ENCODE measurements at places on chromosomes 7 and 10. TPM values are rescaled to one million over a fixed set of nuclear protein-coding genes. Genes with fewer than 3 reads are reported as not detected.

The SORCS3 gene
- not detected for total RNA-seq

The THSD7A gene
- not detected for total RNA-seq

The SUN3 gene
- not detected for total RNA-seq

The NANOS1 gene
- total RNA-seq: 0.06 TPM

The NUTM2E gene
- not detected for total RNA-seq

The BTBD16 gene
- not detected for total RNA-seq

The TAS2R3 gene
- total RNA-seq: 0.88 TPM

The NUDT1 gene
- total RNA-seq: 85.5 TPM

The TBX20 gene
- total RNA-seq: not detected

The HGF gene
- total RNA-seq: not detected

The PON1 gene
- total RNA-seq: not detected

The SPDYE2 gene
- not detected for total RNA-seq

The GIGYF1 gene
- total RNA-seq: 47.8 TPM

The C10orf95 gene
- 0.74 TPM for total RNA-seq

The LRRD1 gene
- not detected for total RNA-seq

The VSTM2A gene
- total RNA-seq: not detected

The FGFR2 gene
- not detected for total RNA-seq

The UPP1 gene
- total RNA-seq: 123 TPM

The SLC35G1 gene
- total RNA-seq: 5.4 TPM

The SEMA3E gene
- total RNA-seq: not detected

The EPHA1 gene
- 0.69 TPM for total RNA-seq

The TAS2R5 gene
- 1.6 TPM for total RNA-seq

The TLX1 gene
- total RNA-seq: not detected

The MYO3A gene
- total RNA-seq: not detected

The SLIT1 gene
- total RNA-seq: 0.19 TPM

The TSPAN33 gene
- 19.2 TPM for total RNA-seq

The AKR1D1 gene
- not detected for total RNA-seq

The HOXA7 gene
- total RNA-seq: not detected

The SEMA4G gene
- 0.71 TPM for total RNA-seq

The MMP21 gene
- total RNA-seq: not detected

The HERPUD2 gene
- 29.2 TPM for total RNA-seq

The PPP1R17 gene
- total RNA-seq: not detected

The TUBB8 gene
- not detected for total RNA-seq

The ZNF394 gene
- 27.2 TPM for total RNA-seq

The POLR1F gene
- 34.5 TPM for total RNA-seq

The OGDHL gene
- 0.89 TPM for total RNA-seq

The STAMBPL1 gene
- 26.9 TPM for total RNA-seq

All from activated CD8-positive, alpha-beta memory T cell treated with anti-CD3 and anti-CD28 coated beads for 36 hours (primary cell).